Activated CD8-positive, alpha-beta memory T cell treated with anti-CD3 and anti-CD28 coated beads, Interleukin-2, amount 10 ng/mL, durations not matched to agents 7 days and 5 days (primary cell): ENCODE measurements at places on chromosomes 12 and 14.

DNA sequence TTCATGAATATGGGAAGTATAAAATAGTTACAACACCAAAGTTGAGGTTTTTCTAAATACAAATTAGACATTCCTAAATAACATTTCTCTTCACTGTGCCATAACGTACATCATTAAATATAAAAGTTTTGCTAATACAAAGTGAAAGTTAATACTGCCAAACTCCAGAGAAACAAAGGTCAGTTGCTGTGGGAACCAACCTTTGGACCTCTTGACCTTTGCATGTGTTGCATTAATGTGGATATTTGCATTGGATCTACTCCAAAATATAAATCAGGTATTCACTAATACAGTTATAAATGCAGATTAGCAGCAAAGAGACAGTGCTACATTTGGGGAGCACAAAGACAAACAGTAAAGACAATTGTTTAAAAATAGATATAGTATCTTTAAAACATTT is 366.0 kb upstream of the USP15 start:
- DNase-seq, result no peak

GRCh38 chr12:66925083-66925482 is 246.2 kb upstream of the GRIP1 start:
- no peak for DNase-seq

- DNase-seq, result no peak
These were observed 75.0 kb upstream of the CCDC60 start for GRCh38 chr12:119259484-119259883.

DNA sequence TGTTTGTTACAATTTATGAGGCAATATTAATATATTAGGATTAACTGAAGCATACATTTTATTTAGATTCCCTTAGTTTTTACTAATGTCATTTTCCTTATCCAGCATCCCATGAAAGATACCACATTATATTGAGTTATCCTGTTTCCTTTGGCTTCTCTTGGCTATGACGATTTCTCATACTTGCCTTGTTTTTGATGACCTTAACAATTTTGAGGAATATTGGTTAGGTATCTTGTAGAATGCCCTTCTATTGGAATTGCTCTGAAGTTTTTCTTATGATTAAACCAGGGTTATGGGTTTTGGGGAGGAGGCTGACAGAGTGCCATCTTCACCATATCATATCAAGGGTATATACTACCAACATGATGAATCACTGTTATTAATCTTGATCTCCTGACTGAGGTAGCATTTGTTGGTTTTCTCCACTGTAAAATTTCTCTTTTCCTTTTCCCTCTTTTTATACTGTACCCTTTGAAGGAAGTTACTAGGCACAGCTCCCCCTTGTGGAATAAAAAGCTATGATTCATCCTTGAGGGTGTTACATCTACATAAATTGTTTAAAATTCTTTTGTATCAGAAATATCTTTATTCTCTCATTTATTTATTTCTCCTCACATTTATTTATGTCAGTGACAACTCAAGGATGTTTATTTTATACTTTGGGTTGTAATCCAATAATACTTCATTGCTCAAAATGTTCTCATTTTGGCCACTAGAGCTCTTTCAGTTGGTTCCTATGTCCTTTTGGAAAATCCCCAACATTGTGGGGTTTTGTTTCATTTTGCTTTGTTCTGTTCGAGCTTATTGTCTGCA is 239.0 kb downstream of the SLC16A7 start:
- no peak for DNase-seq

DNA sequence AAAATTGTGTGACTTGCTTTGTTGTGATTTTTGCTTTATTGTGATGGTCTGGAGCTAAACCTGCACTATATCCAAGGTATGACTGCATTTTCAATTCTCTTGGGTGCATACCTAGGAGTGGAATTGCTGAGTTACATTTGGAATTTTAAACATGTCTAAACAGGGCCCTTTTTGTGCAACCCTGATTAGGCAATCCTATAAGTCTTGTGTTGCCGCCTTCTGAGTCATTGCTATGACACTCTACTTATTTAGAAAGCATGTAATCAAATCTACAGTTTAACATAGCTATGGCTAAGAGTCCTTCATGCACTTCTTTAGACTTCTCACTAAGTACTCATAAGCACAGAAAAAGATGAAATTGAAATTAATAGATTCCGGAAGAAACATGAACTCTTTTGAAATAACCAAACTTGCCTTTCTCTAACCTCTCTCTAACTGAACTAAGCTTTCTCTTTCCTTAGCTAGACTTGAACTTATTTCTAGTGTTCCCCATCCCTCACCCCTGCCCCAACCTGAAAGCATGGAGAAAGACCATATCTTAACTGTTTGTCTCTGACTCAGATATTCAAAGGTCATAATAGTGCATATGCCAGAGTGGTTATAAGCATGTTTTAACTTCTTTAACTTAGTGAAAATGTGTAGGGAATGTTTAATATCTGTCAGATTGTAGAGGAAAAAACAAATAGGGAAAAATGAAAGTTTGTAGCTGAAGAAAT is 203.0 kb downstream of the SNAPC1 start:
- no peak for DNase-seq

GRCh38 chr12:122368361-122369073 is 54.0 kb downstream of the CLIP1 start:
- no peak for DNase-seq

GRCh38 chr12:76020731-76021672 is 10.6 kb downstream of the PHLDA1 start:
- peak; percentile 92 for DNase-seq

GRCh38 chr12:47080725-47081502 is 1.2 kb upstream of the AMIGO2 start:
- DNase-seq, result peak; percentile 81
